ENCODE measurements at places on chromosomes 5 and 9. TPM values are rescaled to one million over a fixed set of nuclear protein-coding genes. Genes with fewer than 3 reads are reported as not detected.

The TMEM232 gene
- not detected for total RNA-seq

The PKN3 gene
- total RNA-seq, result 29.7 TPM

The ISOC1 gene
- total RNA-seq, result 21.1 TPM

The SLC12A2 gene
- total RNA-seq, result 59.2 TPM

The TERT gene
- total RNA-seq, result not detected

The CCL28 gene
- 1.8 TPM for total RNA-seq

The OR13C4 gene
- total RNA-seq, result not detected

The DPP7 gene
- total RNA-seq, result 88.5 TPM

The SPINK7 gene
- not detected for total RNA-seq

The FAM151B gene
- 3.5 TPM for total RNA-seq

The SHISAL2B gene
- not detected for total RNA-seq

The MARCHF3 gene
- 29.4 TPM for total RNA-seq

The MYO10 gene
- 57.5 TPM for total RNA-seq

The MEF2C gene
- 48.6 TPM for total RNA-seq

The C8G gene
- total RNA-seq, result 0.84 TPM

The RANBP3L gene
- total RNA-seq, result not detected

The TMC1 gene
- 0.13 TPM for total RNA-seq

The INSYN2B gene
- total RNA-seq, result 34.2 TPM

The SGTB gene
- 12.8 TPM for total RNA-seq

The WDR38 gene
- not detected for total RNA-seq

The HNRNPAB gene
- total RNA-seq, result 191 TPM

The NRARP gene
- 35.8 TPM for total RNA-seq

The SEMA6A gene
- 2.0 TPM for total RNA-seq

The KCNV2 gene
- not detected for total RNA-seq

The PIGO gene
- 9.7 TPM for total RNA-seq

The C5orf15 gene
- 34.6 TPM for total RNA-seq

Measured in mammary microvascular endothelial cell (primary cell).